ENCODE measurements at places on chromosomes 1 and 21.

- DNase-seq = no peak
These were observed 430.2 kb downstream of the USP25 start for GRCh38 chr21:16159971-16160350.

- DNase-seq = no peak
These were observed 239.1 kb downstream of the HLX start for GRCh38 chr1:221118176-221118937.

DNA sequence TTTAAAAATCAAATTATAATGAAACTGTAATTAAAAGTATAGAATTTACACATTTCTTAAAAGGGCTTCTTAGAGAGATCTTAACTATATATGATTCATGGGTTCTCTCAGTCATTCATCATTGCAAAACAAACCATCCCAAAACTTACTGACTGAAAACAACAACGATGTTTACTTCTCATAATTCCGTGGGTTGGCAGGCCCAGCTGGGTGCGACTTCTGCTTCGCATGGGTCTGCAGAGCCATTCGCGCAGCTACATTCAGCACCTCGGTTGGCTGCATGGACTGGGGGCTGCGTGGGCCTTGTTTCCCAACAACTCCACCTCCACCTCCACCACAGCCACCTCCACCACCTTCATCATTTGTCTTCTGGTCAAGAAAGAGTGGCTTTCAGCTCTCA lies 4.0 kb downstream of the SLAMF8 start:
- no peak for DNase-seq

DNA sequence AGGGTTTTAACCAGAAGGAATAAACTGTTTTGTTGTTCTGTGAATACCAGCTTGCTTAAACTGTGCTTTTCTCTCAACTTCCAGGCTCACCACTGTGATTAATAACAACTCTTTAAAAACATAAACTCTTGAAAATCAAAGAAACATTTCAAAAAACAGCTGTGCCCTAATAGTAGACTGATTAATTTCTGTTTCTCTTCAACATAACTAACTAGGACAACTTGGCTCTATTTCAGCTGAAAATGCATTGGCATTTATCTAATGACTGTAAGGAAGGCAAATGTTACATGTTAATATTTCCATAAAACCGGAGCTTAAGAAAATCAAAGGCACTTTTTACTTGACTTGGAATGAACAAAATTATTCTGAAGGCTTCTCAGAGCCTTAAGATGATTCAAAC lies 656.1 kb upstream of the NEGR1 start:
- DNase-seq = no peak

DNA sequence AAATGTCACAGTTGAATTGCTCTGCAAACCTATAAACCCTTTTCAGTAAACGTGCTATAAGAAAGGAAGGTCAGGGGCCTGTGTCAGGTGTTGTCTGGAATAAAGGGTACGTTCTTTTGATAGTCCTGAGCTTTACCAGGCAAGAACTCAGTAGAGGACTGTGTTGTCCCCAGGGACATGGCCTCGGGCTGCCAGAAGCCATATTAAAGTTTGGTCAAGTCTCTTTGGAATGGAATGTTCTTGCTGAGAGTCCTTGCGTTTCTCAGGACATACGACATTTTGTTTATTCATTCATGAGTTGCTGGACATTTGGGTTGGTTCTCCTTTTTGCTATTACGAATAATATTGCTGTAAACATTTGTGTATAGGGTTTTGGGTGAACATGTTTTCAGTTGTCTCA lies 16.8 kb downstream of the VPS13D start:
- DNase-seq = no peak

DNA sequence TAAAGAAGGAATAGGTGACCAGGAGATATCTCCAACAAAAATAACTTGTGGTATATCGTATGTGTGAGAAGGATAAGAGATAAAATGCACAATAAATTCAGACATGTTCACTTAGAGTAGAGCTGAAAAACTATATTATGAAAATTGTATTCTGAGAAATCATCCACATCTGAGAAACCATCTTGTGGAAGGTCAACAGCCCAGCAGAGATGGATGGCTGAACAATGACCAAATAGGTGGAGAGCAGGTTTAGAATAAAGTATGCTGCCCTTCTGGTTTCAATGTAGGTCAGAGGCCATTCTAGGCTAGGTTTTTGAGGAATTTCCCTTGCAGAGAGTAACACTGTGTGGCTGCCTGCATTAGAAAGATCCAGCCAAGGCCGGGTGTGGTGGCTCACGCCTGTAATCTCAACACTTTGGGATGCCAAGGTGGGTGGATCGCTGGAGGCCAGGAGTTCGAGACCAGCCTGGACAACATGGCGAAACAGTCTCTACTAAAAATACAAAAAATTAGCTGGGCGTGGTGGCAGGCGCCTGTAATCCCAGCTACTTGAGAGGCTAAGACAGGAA lies 8.8 kb upstream of the UAP1 start:
- no peak for DNase-seq

- no peak for DNase-seq
These were observed 108.7 kb downstream of the USH2A start for GRCh38 chr1:216314379-216315095.

DNA sequence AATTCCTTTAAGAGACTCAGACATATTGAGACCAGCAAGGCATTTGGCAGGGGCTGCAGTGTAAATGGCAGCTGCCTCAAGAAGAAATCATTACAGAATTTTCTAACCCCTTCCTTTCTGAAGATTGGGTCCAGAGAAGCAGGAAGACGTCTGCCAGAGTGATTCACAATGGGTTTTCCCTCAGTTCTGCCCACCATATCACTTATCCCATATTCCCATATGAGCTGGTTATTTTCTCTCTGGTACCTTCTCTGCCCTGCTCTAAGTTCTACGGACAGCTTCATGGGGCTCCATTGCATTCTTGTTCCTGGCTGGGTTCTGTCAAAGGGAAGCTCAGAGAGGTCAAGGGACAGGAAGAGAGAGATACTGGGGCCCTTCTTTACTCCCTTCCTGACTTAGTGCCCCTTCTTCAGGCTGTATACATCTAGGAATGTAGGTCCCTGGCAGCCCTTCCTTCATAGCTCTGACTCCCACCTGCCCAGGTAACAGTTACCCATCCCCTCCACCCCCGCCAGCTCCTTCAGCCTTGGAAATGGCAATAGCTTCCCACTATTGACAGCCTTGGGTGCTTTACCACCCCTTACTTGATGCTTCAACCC lies 420.6 kb upstream of the DAB1 start:
- no peak for DNase-seq

- no peak for DNase-seq
These were observed 26.5 kb upstream of the MTR start for GRCh38 chr1:236768601-236769000.

GRCh38 chr1:115120296-115120695 lies 31.0 kb upstream of the TSPAN2 start:
- no peak for DNase-seq

DNA sequence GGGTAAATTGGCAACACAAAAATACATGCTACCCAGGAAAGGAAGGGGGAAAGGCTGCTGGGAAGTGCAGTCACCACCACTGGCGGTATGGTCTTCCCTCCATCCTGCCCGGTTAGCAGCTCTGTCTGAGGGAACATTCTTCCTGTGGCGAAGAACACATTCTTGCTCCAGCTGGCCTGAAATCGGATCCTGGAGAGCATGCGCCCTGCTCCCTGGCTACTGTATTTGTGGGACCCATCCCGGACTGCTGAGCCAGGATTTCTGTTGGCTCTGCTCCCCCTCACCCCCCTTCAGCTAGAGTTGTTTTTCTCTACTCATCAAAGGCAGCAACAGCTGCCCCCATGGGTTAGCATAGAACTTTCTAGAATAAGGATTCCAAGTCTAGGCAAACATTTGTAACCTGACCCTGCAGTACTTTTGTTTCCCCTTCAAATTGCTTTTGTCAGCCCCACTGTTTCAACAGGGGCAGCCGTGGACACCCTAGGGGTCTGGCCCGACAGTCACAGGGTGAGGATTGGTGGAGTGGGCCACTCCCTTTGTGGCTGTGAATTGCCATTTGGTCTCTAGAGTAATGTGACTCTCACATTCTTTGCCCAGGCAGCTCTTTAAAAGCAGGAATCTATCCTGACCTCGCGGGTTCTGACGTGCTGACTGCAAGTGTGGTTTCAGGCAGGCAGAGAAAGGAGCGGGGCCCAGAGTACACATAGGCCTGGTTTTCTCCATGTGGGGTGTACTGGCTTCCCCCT lies 157.7 kb downstream of the TOMM20 start:
- no peak for DNase-seq

- no peak for DNase-seq
These were observed 16.2 kb downstream of the HAX1 start for GRCh38 chr1:154288661-154289060.

DNA sequence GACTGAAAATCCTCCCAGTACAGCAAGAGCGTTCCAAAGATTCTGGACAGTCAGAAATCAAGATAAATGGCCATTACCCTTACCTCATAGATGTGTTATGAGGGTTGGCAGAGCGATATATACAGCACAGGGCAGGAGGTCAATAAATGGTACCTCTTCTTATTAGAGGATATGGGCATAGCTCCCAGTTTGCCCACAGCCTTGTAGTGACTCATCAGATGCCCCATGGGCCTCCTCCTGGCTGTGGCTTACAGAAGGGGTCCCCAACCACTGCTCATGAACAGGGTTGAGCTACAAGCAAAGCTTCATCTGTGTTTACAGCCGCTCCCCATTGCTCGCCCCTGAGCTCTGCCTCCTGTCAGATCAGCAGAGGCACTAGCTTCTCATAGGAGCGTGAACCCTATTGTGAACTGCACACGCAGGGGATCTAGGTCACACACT lies 7.3 kb upstream of the IFNGR2 start:
- no peak for DNase-seq

DNA sequence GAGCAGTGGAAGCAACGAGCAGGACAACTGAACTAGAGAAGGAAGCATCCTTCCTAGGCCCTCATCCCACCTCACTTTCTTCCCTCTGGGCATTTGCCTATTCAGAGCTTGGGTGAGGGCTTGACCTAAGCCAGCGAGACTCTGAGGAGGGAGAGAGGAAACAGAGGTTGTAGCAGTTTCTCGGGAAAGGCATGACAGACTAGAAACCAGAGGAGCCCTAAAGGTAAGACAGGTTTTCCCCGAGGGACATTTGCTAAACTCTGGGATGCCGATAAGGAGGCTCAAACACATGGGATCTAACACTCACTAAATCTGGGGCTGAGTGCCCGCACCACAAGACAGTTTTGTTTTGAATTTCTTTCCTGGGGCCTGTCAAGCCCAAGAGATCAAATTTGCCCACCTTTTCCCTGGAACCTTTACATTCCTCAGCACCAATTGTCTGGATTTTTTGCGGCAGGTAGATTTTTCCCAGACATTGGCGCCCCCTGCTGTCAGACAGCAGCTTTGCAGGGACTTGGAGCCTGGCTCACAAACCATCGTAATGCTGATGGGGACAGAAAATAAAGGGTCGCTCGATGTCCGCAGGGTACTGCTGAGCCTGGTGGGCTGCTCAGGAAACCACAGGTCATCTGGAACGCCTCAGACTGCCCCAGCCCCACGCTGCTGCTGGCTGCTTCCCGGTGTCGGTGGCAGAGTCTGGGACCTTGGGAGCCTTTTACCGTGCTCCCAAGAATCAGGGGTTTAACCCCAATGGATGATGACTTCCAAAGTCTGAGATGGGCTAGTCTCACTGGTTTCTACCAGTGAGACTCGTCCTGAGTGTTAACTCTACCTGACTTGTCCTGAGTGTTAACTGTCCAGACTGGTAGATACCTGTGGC lies 23.4 kb upstream of the TSPAN2 start:
- DNase-seq = no peak

- no peak for DNase-seq
These were observed 109.7 kb upstream of the ZBTB40 start for GRCh38 chr1:22341791-22342605.

- DNase-seq = no peak
These were observed 228.5 kb upstream of the C1orf174 start for GRCh38 chr1:4128616-4129015.

DNA sequence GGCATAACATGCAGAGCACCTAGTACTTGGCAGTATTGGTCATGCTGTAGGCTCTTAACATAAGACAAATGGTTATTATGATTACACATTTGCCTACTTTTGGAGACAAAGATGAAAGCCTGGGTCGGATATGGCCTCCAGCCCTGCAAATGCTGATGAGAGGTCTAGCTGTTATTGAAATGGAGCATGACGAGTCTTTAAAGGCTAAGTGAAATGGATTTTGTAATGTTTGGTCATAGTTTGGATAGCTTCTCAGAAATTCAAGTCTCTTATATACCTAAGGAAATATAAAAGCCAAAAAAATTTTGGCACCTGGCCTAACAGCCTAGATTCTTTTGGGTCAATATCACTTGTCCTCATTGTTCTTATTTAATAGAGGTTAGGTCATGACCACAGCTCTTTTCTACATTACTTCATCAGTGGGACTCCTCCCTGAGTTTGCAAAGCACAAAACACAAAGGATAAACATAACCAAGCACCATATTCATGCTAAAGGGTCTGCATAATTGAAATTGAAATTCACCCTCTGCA lies 69.2 kb upstream of the WLS start:
- DNase-seq = no peak

GRCh38 chr1:101152633-101153032 lies 84.2 kb upstream of the S1PR1 start:
- no peak for DNase-seq

DNA sequence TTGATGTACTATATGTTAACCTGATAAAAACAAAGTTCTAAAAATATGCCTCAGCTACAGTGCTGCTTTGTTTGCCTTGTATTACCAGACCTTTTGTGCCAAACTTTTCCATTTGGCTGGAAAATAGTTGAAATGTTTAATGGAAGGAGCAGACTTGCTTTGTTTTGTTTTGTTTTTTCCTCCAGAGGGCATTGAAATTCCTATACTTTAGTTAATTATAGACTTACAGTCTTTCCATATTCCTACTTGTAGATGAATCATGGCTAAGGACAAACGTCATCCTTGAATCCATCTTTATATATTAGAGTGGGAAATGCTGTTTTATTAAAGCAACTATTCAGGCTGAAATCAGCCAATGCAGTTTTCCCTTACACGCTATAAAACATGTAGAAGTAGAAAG lies 6.7 kb downstream of the CAP1 start:
- DNase-seq = no peak

- DNase-seq = no peak
These were observed 108.0 kb downstream of the HLCS start for GRCh38 chr21:36858320-36858957.

- DNase-seq = no peak
These were observed 334.3 kb upstream of the ADAMTS5 start for GRCh38 chr21:27301220-27301619.

- DNase-seq = no peak
These were observed 1.3 kb upstream of the CHIA start for GRCh38 chr1:111289371-111289770.

GRCh38 chr1:228465141-228465540 lies 22.0 kb upstream of the RNF187 start:
- DNase-seq = no peak

- no peak for DNase-seq
These were observed 513.2 kb upstream of the ADGRL2 start for GRCh38 chr1:81287411-81288080.

GRCh38 chr1:233460692-233461091 lies 133.2 kb downstream of the MAP3K21 start:
- DNase-seq = no peak

DNA sequence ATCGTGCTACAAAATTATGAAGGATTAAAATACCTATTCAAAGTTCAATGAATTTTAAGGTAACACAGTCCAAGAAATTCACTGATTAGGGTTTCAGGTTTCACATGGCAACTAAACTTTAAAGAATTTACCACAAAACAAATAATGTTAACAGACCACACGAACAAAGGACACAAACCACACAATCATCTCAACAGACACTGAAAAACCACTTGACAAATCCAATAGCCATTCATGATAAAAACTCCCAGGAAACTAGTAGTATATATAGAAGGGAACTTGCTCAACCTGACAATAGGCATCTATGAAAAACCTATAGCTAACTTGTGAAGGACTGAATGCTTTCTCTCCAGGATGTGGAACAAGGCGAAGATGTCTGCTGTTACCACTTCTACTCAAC lies 21.1 kb upstream of the SH2D5 start:
- no peak for DNase-seq
